Posterior cingulate gyrus (tissue), 11 donors: ENCODE measurements at places on chromosomes 1 and 21.
A peak's percentile ranks its signal among the peaks of the same experiment; 100 is the strongest.

DNA sequence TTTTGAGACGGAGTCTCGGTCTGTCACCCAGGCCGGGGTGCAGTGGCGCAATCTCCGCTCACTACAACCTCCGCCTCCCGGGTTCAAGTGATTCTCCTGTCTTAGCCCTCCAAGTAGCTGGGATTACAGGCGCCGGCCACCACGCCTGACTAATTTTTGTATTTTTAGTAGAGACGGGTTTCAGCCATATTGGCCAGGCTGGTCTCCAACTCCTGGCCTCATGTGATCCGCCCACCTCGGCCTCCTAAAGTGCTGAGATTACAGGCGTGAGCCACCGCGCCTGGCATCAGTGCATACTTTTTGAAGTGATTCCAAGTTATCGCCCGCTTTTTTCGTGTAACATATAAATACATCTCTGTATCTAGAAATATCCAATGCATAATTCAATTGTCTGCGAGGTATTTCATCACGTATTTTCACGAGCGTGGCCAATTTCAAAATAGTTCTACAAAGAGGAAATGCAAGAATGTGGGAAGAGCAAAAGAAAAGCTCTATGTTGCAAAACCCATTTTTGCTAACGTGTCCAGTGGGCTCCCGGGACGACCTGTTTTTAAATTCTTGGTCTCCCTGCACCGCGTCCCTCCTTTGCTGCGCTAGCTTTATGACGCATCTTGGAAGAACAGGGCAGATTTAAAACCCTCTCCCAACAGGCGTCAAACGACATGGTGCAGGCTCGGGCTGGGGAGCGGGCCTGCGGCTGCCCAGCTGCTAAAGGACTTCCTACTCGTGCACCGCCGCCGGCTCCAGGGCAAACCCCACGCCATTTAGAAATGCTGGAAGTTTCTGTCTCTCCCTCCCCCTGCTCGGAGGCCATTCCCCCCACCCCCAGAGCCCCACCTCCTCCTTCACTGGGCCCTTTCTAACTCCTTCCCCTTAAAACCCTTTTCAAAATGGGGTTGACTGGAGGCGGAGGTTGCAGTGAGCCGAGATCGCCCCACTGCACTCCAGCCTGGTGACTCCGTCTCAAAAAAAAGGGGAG is 923 bp upstream of the IFNGR2 start:
- DNase-seq = peak; percentile 51

DNA sequence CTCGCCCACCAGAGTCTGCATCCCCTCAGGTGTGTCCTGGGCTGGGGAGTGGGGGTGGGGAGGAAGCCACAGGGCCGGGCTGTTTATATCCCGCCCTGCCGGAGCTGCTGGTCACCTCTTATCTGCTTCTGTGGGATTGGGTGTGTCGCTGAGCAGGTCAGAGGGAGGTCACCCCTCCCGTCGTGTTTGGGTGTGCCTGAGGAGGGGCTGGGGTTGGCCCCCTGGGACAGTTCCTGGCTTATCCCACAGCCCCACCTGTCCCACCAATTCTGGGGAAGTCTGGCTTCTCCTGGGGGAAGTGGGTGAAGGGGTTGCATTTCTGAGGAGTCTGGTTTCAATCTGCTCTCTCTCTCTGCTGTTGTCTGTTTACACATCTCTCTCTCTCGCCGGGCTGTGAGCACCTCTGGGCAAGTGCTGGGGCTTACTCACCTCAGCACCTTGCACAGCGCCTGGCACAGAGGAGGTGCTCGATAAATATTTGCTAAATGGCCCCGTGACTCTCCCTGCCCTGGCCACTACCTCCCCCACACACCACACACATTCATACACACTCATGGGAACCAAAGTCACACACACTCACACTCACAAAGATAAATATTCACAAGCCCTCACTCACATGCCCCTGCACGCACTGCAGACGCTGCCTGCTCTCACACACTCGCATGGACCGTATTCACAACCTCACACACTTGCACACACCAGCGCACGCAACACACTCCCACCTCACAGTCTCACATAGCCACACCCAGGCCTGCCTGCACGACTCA is 8.3 kb downstream of the ELF3 start:
- DNase-seq = peak; percentile 32

GRCh38 chr21:26120828-26121227 is 49.7 kb downstream of the APP start:
- DNase-seq = no peak

DNA sequence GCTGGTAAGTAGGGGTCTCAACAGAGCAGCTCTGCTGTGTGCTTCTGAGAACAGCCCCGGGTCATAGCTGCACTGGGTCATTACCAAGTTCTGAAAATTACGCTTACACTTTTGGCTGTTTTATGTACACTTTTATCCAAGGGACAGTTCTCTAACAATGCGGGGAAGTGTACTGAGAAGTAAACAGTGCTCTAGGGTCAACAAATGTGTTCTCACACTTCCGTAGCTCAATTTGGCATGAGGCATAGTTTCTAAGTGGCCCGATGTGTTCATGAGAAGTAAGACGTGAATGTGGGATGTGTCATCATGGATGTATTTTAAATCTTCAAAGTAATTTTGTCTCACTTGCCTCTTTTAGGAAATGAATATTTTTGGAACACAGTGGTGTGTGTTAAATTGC is 10.9 kb upstream of the VAMP3 start:
- DNase-seq = no peak

DNA sequence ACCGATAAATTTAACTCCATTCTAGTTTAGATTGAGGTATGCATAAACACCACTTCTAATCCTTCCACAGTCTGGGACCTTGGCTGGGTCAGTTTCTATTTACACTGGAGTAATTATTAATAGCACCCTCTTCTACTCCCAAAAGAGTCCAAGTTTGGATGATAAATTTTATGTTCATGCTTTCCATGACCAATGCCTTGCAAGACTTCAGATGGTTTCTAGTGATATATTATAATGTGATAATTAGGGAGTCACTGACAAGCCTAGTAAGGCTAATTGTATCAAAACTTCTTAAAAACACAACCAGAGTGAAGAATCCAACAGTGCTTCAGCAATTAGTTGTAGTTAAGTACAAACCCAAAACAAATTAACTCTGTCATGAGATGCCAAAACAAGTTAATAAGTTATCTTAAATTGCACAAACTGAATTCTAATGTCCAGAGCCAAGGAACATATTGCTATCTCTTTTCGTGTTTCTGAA is 489.6 kb downstream of the TTLL7 start:
- no peak for DNase-seq

- DNase-seq = no peak
Observed at GRCh38 chr1:200535605-200536004, 84.9 kb downstream of the KIF14 start.

DNA sequence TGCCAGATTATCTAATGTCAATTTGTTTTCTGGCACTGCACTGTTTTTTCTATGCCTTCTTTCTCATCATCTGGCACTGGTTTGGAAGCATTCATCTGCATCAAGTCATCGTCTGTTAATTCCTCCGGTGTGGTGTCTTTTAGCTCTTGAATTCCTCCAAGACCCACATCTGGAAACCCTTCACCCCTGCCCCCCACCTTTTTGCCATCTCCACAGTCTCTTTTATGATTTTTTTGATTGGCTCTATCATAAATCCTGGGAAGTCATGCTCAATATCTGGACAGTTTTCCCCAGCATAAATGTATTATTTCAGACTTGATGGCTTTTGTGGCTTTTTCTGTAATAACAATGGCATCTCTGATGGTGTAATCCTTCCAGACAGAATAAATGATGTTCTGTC is 10.4 kb upstream of the KCNK1 start:
- DNase-seq = no peak

DNA sequence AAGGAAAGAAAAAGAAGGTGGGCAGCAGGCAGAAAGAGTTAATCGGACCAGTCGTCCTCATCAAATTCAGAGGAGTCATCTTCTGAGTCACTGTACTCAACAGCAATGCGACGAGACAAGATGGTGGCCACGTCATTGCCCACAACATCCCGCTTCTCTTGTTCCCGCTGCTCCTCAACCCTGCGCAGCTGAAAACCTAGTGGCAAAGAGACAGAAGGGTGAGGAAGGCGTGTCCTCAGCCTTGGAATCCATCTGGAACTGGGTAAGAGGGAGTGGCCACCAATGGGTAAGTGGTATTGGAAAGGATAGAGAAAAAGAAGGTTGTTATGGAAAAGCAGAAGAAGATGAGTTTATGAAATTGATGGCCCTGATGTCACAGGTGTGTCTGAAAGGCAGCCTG is 15.7 kb downstream of the GPR3 start:
- DNase-seq = no peak

- no peak for DNase-seq
Observed at GRCh38 chr1:40860706-40861223, 1.4 kb downstream of the CITED4 start.

DNA sequence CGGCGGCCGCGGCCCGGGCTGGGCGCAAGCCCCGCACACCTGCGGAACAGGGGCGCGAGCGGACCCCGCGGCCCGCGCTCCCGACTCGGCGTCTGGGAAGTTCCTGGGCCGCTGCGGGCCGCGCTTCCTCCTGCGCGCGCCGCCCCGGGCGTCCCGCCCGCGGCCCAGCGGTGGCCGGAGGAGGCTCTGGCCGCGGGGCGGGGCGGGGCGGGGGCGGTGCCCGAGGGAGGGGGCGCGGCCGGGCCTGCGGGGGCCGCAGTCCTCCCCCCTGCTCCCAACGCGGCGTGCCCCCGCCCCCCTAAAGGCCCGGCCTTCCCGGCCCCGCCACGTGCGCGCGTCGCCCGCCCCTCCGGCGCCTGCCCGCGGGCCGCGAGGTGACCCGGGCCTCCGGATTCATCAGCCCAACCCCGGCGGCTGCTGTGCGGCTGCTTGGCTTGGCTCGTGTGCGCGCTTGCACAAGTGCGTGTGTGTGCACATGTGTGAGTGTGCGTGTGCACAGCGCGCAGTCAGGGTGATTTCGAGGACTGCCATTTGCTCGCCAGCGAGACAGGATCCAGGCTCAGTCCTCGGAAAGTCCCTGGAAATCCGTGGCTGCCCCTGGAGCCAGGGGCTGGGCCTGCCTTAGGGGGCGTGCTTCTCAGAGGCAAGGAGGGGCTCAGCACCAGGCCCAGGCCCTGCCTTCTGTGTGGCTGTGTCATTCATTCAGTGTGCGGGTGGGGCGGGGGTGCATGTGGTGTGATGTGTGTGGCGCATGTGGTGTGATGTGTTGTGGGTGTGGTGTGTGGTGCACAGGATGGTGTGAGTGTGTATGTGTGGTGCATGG is at the start of gene C2CD2:
TSS of gene C2CD2 (minus strand) at position 188 of the 823 bp plus-strand sequence. CDS start 370 bp downstream, outside the sequence.
- DNase-seq = no peak

GRCh38 chr1:203217668-203218067 is 11.8 kb downstream of the CHIT1 start:
- peak; percentile 53 for DNase-seq

DNA sequence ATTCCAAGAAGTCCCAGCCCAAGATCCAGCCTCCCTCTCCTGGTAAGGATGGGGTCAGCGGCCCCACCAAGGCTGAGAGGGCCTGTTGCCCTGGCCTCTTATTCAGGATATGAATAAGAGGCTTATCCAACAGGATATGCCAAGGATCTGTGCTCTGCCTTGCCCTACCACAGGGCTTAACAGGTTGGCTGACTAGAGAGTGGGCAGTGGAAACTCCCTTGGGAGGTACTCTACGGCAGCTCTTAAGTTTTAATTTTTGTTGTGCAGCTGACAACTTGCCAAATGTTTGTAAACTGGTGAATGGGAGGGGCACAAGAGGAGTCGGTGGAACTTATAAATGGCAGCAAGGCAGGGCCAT is 16.5 kb upstream of the PIGV start:
- no peak for DNase-seq

DNA sequence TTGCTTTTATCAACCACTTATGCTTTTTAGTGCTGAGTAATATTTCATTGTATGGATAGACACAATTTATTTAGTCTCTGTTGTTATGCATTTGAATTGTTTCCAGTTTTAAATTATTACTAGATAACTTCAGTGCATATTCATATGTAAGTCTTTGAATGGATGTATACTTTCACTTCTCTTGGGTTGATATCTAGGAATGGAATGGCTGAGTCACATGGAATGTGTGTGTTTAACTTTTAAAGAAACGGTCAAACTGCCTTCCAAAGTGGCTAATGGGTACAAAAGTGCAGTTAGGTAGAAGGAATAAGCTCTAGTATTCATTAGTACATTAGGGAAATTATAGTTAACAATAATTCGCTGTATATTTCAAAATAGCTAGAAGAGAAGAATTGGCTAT is 82.4 kb downstream of the NPHS2 start:
- DNase-seq = no peak

GRCh38 chr1:203351037-203351625 is at the start of gene FMOD:
Gene FMOD (minus strand): TSS chr1:203351122. CDS start chr1:203348270, 2,852 bp downstream.
- no peak for DNase-seq

DNA sequence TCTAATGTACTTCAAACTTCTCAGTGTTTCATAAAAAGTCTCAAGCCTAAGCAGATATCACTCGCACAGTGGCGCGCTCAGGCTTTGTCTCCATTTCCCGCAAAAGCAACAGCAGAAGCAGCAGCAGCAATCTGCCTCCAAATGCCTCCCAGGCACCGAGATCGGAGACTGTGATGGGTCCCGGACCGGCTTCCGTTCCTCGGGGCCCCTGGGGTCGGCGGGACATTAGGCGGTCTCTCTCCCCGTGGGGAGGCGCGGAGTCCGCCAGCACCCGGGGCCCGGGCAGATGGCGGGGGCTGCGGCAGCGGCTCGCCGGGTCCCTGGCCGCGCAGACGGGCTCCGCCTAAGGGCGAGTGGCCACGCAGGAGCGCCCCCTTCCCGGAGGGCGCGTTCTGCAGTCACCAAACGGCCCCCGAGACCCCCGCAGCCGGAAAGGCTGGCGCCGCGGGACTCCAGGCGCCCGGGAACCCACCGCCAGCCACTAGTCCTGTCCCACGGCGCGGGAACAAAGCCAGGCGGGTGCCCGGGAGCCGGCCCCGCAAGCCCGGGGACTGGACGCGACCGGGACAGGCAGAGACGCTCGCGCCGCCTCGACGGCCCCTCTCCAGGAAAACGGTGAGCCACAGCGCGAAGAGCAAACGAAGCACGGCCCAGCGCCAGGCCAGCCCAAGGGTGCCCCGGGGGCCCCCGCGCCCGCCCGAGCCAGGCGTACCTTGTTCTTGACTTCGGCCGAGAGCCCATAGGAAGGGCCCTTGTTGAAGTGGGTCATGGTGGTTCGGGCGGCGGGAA is 590 bp downstream of the CNN3 start:
- DNase-seq = peak; percentile 53

DNA sequence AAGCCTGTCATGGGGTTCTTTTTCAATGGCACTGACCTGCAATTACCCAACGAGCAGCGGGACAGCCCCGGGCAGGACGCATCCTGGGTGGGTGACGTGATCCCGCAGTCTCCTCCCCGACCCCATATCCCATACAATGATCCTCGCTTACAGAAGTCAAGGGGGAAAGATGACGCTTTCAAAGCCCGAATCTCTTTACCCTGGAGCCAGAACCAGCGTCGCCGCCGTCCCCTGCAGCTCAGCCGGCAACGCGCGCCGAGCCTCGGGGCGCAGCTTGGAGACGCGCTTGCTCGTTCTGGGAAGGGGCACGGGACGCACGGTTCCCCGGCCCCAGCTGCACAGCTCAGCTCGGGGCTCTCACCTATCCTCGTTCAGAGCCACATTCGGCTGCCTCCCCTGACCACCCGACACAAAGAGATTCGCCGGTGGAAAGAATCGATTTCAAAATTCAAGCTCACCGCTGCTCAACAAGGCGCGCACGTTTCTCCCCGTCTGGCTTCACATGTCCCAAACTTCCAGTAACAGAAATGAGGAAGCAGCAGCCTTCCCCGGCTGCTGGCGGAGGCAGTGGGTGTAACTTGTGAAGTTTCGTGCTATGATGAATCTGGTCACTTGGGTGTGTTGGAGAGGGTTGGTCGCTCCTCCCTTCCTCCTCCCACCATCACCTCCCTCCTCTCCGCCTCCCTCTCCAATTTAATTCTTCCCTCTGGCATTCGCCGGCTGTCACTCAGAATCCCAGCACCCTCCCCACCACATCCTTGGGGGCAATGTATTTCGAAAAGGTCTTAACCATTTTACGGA is at the start of gene TIAM1:
TSS of gene TIAM1 (minus strand) at position 582 of the 801 bp plus-strand sequence. CDS start 77,289 bp downstream, outside the sequence.
- DNase-seq = peak; percentile 93
